ENCODE measurements at places on chromosomes 5 and 9.

DNA sequence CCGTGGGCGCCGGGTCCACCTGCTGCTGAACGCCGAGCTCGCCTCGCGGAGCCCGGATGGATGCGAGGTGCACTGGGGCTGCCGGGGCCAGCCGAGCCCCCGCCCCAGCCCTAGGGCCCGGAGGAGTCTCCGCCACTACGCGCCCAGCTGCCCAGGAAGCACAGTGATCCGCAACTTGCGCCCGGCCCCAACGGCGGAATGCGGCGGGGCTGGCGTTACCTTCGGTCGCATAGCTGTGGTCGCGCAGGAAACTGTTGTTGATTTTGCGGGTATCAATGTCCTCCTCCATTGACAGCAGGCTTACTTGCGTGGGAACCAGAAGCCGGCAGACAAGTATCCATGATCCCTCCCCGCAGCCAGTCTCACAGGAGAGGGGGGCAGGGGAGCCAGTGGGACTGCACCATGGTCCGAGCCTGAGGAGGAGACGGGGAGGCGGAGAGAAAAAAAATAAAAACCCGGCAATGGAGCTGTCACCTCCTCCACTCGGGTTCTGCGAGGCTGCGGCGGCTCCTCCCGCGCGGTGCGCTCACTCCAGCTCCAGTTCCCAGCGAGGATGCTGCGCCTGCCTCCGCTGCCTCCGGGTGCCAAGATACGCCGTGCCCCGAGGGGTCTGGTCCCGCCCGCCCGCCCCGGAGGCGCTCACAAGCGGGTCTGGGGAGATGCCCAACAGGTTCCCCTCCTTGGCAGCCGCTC is 628 bp downstream of the PPP2R2B start:
- peak; percentile 49 for DNase-seq

DNA sequence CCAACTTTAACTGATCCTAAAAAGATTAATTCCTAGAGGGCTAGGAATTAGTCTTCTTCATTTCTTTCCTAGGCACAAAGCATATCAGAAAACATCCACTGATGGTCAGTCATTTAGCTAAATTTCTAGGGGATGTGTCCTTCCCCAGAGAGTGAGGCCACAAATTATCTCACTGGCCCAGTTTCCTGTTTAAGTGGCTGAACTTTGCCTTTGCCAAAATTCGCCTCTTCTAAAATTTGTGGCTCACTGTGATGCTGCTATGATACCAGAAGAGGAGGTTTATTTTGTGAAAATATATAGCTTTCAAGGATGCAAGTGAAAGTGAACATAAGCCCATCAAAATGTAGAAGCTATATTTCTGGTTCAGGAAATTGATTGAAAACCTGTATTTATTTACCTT is 98.1 kb upstream of the FER start:
- no peak for DNase-seq

- no peak for DNase-seq
Measured at GRCh38 chr5:28156981-28157380, 1118.6 kb upstream of the CDH9 start.

DNA sequence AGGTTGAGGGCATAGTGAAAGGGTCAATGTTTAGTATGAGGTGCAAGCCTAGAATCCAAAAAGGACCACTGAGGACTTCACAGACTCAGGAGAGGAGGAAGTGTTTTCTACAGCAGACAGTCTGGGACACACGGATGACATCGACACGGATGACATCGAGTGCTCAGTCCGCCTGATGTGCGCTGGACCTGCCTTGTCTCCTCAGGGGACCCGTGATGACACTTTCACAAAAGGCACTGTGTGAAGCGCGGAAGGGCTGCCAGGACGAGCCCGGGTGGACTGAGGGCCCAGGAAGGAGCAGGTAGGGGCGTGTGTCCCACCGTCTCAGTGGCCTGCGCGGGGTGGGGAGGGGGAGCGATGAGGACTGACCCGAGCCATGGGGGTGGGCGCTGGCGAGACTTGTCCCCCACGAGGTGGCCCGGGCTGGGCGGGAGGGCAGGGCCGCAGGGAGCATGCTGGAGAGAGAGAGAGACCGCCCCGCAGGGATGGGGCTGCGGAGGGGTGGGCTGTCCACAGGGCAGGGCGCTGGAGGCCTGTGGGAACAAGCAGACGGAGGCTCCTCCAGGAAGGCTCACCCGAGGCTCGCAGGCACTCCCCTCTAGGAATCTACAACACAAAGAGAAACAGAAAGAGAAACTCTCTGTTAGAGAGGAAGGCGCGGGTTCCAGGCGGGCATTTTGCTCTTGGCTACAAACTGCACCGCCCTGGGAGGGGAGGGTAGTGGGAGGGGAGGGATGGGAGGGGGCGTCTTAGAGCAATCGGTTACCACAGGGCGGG is 54.9 kb downstream of the USP20 start:
- DNase-seq: no peak

GRCh38 chr9:132059361-132059760 is 20.3 kb downstream of the MED27 start:
- DNase-seq: no peak

DNA sequence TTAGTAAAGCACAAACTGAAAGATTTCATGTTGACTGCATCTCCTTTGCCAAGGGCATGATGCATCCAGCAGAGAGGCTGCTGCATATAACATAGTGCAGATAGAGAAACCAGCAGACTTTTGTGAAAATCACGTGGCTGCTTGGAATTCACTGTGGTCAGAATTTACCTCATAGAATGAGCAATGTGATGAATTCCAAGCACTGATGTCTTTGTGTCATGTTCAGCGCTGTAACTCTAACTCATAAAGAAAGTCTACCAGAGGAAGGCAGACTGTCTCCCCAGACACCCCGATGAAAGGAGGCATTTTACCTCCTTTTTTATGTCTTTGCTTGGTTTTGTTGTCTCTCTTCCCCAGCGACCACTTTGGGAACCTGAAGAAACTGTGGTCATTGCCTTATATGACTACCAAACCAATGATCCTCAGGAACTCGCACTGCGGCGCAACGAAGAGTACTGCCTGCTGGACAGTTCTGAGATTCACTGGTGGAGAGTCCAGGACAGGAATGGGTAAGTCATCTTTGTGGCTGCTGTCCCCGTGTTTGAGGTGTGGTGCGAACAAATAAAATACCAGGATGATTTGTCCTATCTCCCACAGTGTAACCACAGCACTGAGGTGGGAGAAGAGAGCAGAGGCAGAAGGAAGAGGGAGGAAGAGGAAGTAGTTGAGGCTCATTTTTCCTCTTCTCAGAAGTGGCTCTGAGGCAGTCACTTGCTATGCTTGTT is 42.0 kb downstream of the ITK start:
- no peak for DNase-seq

DNA sequence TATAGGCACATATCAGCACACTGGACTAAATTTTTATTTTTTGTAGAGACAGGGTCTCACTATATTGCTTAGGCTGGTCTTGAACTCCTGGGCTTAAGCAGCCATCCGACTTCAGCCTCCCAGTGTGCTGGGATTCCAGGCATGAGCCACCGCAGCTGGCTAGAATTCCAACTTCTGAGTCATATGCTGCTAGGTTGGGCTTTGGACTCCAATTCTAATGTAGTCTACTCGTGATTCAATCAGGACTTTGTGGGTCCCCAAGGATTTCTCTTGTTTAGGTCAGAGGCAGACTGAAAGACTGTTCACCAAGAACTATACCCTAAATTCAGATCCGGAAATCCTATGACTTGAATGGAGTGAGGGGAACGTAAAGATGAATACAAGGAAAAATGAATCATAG is 68.2 kb upstream of the CHD1 start:
- no peak for DNase-seq

- DNase-seq: no peak
Measured at GRCh38 chr5:143397302-143398052, 6.0 kb downstream of the NR3C1 start.

GRCh38 chr9:134485653-134486052 is 155.9 kb upstream of the COL5A1 start:
- no peak for DNase-seq

DNA sequence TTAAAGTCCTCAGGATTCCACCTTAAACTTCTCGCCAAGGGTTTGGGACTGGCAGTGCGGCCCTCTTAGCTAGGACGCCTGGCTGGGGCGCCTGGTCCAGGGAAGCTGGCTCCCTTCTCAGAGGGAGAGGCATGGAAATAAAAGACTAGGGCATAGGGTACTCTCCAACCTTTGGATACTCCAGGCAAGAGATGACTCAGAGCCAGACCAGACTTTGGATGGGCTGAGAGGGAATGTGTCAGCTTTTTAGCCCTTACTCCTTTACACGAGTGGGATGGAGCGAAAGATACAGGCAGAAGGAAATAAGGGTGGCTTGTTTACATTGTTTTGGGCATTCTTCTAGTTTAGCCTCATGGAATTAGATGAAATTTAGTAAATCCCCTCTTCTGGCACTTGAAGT is 48.2 kb downstream of the IL31RA start:
- DNase-seq: no peak

DNA sequence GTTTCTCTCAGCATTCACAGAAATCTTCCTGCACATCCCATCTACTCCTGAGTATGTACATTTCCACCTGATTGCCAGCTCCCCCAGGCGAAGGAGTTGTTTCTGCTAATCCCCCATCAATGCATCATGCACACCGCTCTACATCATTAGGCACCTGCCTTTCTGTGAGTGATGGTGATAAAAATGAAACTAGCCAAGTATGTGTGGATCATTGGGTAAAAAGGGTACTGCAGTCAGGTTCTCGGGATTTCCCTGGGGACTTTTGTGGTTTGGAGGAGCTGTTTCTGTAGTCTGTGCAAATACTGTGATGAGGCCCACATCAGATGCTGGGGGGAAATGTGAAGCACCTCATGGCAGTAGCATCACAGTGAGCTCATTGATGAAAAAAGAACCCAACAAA is 30.4 kb downstream of the CAMK4 start:
- no peak for DNase-seq

GRCh38 chr9:136058084-136058483 is 37.0 kb downstream of the NACC2 start:
- no peak for DNase-seq

DNA sequence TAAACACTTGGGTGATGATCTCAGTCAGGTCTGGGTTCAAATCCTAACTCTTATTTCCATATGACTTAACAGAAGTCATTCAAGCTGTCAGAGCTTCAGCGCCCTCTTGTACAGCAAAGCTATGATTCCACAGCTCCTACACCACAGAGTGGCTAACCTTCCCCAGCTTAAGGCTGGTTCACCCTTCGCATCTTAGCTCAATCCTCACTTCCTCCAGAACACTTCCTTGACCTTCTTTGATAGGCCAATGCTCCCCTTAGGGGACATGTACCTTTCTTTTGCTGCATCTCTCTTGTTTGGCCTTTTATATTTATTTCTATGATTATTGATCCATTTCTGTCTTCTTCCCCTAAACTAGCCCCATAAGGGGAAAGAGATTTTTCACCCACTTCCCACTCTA is 57.0 kb downstream of the RASEF start:
- DNase-seq: no peak

DNA sequence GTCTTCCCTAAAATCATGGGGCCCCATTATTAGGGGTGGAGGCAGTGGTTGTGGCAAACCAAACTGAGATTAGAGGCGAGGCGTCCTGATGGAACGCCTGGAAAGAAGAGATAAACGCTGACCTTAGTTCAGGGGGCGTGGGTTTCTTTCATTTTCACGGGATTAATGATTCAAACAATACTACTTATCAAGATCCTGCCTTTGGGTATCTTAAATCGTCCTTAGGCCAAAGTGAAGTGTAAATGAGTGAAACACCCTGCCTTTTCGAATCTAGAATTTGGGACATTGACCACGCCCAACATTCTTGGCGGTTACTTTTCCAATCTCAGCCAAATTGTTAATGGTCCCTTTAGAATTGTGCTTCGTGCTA is 1.0 kb upstream of the UBTD2 start:
- DNase-seq: no peak

GRCh38 chr5:154372661-154373060 is 73.1 kb upstream of the SAP30L start:
- no peak for DNase-seq

DNA sequence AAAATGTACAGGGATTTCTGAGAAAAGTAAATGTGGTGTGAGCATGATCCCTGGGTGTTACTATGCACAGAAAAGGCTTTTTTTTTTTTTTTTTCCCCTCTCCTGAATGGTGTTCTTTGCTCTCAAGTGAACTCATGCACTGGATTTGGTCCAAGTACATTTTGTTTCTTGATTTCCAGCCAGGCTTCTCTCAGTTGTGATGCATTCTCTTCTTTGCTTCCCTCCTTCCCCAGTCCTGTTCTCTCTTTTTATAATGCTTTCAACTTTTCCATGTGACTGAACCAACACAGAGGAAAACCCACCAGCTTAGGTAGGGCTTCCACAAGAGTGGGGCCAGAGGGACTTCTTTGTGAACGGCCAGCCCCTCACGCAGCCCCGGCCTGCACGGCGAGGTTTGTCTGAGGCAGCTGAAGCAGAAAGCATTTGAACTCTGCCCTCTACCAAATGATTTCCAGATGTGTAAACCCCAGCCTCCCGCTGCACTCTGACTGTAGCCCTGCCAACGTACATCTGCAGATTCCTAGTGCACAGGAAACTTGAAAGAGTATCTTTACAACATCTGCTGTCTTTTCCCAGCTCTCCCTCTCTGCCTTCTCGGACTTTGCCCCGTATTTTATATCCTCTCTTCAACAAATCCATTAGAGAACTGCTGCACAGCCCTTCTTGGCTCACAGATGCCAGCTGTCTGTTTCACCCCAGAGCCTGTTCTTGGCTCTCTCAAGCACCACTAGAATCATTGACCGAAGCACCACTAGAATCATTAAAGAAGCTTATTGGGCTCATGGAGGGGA is 71.8 kb upstream of the CD180 start:
- DNase-seq: no peak

- DNase-seq: no peak
Measured at GRCh38 chr5:170632985-170633234, 129.1 kb downstream of the KCNIP1 start.

DNA sequence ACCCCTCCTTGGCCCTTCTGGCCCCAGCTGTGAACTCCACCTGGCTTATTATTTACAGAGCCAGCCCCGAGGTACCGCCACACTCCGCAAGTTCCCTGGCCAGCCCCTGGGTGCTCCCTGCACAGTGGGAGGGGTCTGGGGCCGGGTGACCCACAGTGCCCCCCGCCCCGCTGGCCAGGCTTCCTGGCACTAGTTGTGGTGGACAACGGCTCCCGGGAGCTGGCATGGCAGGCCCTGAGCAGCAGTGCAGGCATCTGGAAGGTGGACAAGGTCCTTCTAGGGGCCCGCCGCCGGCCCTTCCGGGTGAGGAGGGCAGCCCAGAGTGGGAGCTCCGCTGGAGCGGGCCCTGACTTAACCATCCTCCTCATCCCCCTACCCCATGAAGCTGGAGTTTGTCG is 3.9 kb downstream of the MAMDC4 start:
- DNase-seq: no peak

- DNase-seq: no peak
Measured at GRCh38 chr9:38418366-38418765, 5.9 kb downstream of the IGFBPL1 start.

GRCh38 chr5:14915291-14915952 is 43.8 kb upstream of the ANKH start:
- no peak for DNase-seq

Measured in NK-92 treated with Interleukin-12 subunit alpha and Interleukin-12 subunit beta, amount 100 ng/mL, for 24 hours (cell line).